ENCODE measurements at places on chromosomes 6 and 20.

DNA sequence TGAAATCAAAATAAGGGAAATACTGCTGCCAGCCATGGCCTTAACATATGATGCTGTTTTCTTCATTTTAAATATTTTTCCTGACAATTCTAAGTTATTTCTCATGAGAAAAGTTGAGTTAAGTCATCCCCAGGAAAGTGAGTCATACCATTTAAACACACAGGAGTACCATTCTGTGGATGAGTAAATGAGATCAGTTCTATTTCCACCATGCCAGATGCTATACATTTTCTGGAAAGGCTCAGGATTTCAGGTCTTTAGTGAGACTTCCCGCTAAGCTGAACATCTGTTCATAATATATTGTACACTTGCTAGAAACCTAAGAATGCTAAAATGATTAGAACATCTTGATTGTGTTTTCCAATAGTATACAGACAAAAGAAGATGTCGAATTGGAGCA, 256.2 kb upstream of the MANEA start:
- DNase-seq, result no peak

- no peak for DNase-seq
Observed at GRCh38 chr6:4805553-4806336, 29.5 kb downstream of the CDYL start.

GRCh38 chr6:2596222-2596621, 154.5 kb downstream of the MYLK4 start:
- no peak for DNase-seq

GRCh38 chr20:1622450-1622849, 2.6 kb upstream of the SIRPB1 start:
- DNase-seq, result no peak

DNA sequence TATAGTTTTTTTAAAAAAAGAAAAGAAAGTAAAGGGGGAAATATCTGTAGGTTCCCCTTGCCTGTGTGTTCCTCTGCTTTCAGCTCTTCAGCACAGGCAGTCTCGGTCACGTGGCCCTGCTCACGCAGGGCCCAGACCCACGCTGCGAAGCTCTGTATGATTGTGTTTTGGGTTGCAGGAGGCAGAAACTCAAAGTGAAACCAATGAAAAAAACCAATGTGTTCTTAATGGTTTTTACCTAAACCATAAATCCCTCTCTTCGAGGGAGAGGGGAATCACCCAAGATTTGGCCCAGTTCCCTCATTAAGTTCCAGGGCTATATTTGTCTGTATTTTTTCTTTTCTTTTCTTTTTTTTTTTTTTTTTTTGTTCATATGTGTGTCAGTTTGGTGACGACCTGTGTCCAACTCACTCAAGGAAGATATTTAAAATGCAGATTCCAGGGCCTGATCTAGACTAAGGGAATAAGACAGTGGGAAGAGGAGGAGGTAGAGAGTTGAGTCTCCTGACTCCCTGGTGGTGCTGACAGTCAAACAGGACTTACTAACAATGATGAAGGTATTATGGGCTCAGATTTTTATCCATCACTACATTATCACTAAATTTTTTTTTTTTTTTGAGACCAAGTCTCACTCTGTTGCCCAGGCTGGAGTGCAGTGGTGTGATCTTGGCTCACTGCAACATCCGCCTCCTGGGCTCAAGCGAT, 33.8 kb upstream of the RREB1 start:
- peak; percentile 92 for DNase-seq

DNA sequence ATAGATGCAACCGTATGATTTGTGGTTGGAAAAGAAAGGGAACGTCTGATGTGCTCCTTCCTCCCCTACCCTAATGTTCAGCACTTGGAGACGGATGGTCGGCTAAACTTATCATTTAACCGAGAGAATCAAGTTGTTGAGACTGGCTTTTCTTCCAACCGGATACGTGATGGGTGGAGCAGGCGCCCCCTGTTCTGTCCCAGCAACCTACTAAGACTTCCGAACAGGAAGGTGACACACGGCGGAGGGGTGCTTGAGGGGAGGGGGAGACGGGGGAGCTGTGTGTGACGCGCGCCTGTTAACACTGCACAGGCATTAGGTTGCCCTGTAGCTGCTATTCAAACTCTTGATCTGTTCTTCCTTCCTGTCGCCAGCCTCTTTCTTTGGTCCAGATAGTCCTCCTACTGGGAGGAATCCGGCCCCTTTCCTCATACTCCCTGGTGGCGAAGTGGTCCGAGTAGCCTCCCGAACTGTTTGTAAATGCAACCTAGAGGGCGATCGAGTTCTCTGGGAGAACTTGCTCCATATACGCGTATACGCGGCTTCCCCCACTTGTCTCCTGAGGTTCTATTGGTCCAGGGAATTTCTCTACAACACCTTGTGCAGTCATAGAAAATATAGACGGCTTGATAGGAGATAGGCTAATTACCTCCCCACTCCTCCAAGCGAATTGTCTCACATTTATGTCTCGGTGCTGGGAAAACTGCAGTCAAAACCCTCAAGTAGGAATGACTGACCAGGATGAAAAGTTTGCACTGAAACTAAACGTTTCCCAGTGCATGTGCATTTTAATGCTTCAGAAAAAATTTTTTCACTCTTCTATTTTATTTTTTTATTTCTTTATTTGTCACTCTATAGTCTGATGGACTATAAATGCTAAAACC, 126.0 kb upstream of the SLC2A12 start:
- peak; percentile 53 for DNase-seq

- DNase-seq, result no peak
Observed at GRCh38 chr6:149448821-149449453, 35.9 kb downstream of the ZC3H12D start.

- DNase-seq, result no peak
Observed at GRCh38 chr6:52345311-52345710, 16.6 kb upstream of the PAQR8 start.

GRCh38 chr6:36924778-36925374, 29.7 kb upstream of the PI16 start:
- no peak for DNase-seq

- no peak for DNase-seq
Observed at GRCh38 chr6:38625217-38625616, 14.5 kb downstream of the BTBD9 start.

DNA sequence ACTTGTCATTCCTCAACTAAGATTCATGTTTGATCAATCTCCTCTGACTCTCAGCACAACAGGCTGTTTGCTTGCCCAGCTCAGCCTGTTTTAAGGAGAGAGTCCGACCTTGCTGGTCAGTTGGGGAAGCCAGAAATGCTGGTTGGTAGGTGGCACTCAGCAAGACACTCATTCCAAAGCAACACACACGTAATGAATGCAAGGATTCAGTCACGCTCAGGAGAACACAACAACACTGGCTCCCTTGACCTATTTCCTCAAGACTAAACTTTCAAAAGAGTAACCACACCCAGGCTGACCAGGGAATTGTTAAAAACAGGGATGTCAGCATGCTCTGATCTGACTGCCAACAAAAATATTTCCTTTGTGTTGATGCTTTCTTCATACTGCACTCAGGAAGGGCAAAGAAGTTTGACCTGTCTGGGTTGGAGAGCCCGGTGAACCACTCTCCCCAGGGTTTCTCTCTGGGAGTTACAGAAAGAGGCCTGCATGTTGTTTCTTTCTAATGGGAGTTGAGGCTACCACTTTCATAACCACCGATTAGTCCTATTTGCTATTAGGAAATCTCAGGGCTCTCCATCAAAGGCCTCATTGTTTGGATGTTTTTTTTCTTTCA, 25.6 kb upstream of the PREP start:
- DNase-seq, result no peak

DNA sequence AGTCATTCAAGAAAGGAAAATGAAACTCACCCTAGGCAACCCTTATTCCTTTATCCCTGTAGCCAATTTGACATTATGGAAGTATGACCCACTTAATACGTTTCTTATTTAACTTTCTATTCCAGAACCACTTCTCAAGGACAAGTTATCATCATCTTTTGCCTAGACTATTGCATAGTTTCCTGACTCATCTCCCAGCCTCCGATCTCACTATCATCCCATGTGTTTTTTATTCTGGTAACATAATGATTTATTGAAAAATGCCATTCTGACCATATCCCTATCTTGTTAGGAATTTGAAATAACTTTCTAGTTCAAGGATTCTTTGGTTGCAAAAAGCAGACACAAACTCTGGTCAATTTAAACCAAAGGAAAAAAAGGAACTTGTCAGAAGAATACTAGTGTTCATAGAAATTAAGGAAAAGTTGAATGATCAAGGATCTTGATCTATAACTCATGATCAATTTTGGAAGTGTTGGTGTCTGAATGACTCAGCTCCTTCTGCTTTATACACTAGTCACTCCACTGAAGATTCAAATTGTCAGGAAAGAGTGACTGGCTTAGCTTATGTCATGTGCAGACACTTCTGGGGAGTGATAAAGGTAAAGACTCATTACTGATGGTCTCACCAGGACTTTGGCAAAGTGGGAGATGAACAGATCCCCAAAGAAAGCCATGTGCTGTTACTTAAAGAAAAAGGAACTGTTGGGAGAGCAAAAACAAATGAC, 8.5 kb upstream of the TINAG start:
- no peak for DNase-seq

GRCh38 chr6:112027942-112028674, 25.8 kb upstream of the CCN6 start:
- DNase-seq, result no peak

- DNase-seq, result no peak
Observed at GRCh38 chr6:138719744-138720143, 53.8 kb upstream of the CCDC28A start.

- no peak for DNase-seq
Observed at GRCh38 chr6:159455700-159456274, 237.3 kb downstream of the SOD2 start.

- DNase-seq, result no peak
Observed at GRCh38 chr6:12090714-12091113, 78.6 kb downstream of the HIVEP1 start.

GRCh38 chr6:134774201-134774638, 175.7 kb downstream of the ALDH8A1 start:
- DNase-seq, result no peak
